ENCODE measurements at places on chromosomes 3 and 15.

- no peak for DNase-seq
These were observed 63.4 kb upstream of the LEKR1 start for GRCh38 chr3:156762631-156763185.

- no peak for DNase-seq
These were observed 21.3 kb upstream of the B3GALNT1 start for GRCh38 chr3:161126495-161126894.

DNA sequence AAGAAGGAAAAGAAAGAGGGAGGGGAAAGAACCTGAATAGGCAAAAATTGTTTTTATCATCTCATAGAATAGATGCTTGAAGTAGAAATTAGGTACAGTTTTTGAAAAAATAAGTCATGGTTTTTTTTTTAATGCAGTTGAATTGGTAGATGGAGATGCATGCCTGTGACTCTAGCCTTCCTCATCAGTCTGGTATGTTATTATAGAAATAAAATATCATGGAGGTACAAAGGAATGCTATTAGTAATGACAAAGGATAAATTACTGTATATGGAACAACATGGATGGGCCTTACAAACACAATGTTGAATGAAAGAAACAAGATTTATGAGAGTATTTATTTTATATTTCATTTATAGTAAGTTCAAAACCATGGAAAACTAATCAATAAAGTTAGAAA, 162.4 kb upstream of the GALNT15 start:
- no peak for DNase-seq

- DNase-seq: peak; percentile 82
These were observed at the start of gene SETMAR for GRCh38 chr3:4303187-4304123. Gene SETMAR, plus strand, starts transcription at chr3:4303369. Its CDS starts 2 bp downstream, at chr3:4303371.

GRCh38 chr15:58369261-58369701, 62.5 kb upstream of the LIPC start:
- DNase-seq: peak; percentile 97

- no peak for DNase-seq
These were observed 15.8 kb downstream of the DNAH1 start for GRCh38 chr3:52331906-52332305.

- DNase-seq: peak; percentile 50
These were observed 177.0 kb downstream of the CACNA2D3 start for GRCh38 chr3:54299169-54299935.

- DNase-seq: peak; percentile 79
These were observed 177.8 kb downstream of the WNT5A start for GRCh38 chr3:55309336-55309735.

DNA sequence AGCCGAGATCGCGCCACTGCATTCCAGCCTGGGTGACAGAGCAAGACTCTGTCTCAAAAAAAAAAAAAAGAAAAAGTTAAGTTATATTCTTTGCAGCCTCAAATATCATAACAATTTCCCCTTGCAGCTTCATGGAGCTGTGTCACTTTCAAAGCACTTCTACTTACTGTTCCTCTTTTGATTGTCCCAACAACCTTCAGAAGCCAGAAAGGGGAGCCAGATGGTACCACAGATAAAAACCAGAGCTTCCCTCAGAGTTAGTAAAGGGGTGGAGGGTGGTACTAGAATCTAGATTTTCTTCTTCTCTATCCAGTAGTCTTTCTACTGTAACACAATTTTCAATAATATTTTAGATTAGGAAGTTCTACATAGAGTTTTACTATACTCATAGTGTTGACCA, 188.8 kb downstream of the TAFA4 start:
- DNase-seq: no peak
